KG1 (cell line): ENCODE measurements at places on chromosomes 11 and 22.
A peak's percentile ranks its signal among the peaks of the same experiment; 100 is the strongest.

- no peak for DNase-seq
Observed at GRCh38 chr22:38927033-38927781, 30.2 kb upstream of the APOBEC3A start.

DNA sequence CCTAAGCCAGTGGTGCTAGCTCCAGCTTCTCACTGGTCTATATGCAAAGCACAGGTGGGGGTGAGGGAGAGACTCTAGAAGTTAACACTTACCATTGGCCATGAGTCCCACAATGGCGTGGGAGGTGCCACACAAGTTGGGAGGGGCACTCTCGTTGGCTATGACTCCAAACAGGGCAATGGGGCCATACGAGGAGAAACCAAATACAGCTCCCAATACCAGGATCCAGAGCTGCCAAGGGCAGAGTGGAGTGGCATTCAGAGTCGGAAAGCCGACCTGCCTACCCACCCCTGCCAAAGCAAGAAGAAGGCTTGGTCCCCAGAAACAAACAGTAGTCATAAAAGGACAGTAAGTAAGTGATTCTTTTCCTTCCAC, 5.6 kb downstream of the SLC37A4 start:
- no peak for DNase-seq

GRCh38 chr22:43921370-43921769, 2.2 kb upstream of the PNPLA3 start:
- DNase-seq, result no peak

GRCh38 chr22:30872285-30873041, 96.1 kb downstream of the MORC2 start:
- DNase-seq, result no peak

DNA sequence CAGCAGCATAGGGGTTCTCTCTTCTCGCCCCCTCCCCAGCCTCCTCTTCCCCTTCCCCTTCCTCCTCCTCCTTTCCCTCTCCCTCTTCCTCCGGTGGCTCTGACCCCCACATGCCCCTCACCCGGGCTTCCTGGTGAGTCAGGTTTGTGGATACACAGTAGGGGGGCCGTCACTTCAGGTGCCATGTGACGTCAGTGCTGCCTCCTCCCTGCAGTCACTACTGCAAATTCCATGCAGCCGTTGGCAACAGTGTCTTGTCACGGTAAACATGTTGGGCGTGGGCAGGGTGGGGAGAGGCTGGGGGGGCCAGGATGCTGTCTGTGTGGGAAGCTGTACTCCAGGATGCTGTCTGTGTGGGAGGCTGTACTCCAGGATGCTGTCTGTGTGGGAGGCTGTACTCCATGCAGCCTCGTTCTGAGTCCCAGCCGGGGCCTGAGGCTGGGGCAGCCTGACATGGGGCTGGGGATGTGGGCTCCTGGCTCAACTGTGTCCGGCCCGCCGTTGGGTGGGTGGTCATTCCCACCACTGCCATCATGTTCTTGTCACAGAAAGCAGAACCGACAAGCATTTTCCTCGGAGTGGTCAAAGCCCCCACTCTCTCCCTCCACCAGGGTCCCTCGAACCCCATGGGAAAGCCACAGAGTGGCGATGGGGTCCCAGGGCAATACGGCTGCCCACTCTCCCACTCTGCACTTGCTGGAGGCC, 2.4 kb upstream of the MUC2 start:
- no peak for DNase-seq

- no peak for DNase-seq
Observed at GRCh38 chr11:115921986-115922385, 417.8 kb upstream of the CADM1 start.

GRCh38 chr11:32487270-32487669, 51.9 kb upstream of the WT1 start:
- DNase-seq, result no peak

DNA sequence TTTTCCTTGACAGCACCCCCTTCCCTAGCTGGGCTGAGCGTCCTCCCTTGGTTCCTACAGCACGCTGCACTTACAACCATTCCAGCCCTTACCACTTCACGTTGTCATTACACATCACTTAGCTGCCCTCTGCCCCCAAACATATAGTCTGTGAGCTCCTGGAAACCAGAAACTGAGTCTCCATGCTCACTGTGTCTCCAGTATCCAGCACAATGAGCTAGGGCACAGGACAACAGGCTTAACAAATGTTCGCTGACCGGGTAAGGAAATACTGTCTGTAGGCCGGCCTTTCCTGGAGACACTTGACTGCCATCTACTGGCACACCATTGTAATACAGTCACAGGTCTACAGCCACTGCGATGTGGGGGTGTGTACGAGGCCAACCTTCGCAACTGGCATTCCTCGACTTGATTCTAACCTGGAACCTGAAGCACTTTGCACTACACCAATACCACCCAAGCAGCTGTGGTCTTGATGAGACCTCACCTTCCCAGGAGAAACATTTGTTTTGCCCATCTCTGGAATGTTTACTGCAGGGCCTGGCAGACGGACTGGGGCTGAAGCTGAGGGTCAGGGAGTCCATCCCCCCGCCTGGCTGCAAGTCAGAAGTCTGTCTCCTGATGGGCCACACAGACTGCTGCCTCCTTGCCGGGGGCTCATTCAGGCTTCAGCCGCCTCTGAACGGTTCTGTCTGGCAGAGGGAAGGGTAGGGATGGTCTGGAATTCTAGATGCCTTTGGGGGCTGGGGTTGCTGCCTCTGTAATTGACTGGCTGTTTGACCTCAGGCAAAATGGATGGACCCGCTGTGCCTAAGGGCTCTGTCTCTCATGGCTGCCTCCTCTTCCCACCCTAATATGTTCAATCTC, 72.0 kb downstream of the SYN3 start:
- DNase-seq, result peak; percentile 10

- no peak for DNase-seq
Observed at GRCh38 chr11:93028960-93029522, 59.6 kb downstream of the MTNR1B start.

- peak; percentile 63 for DNase-seq
Observed at GRCh38 chr22:36659762-36660509, 43.6 kb downstream of the CACNG2 start.
